ENCODE measurements at places on chromosomes 13 and 19. TPM values are rescaled to one million over a fixed set of nuclear protein-coding genes. Genes with fewer than 3 reads are reported as not detected.
A peak's percentile ranks its signal among the peaks of the same experiment; 100 is the strongest.

DNA sequence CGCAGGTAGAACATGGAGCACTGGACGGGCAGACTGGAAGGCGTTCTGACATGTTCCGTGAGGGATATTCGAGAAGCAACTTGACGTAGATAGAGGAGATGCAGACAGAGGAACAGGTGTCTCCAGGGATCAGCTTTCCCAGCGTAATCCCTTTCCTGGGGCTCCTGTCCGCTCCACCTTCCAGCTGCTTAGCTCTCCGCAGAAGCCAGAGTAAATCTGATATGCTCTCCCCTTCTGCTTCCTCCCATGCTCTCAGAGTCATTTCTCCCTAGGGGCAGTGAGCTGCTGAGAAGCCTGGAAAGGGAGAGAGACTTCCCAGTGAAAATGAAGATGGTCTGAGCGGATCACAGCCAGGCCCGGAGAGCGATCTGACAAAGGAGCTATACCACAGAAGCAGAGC, 23.0 kb upstream of the OLFM4 start:
- ATAC-seq = no peak

Gene CD79A
- 0.33 TPM for total RNA-seq

DNA sequence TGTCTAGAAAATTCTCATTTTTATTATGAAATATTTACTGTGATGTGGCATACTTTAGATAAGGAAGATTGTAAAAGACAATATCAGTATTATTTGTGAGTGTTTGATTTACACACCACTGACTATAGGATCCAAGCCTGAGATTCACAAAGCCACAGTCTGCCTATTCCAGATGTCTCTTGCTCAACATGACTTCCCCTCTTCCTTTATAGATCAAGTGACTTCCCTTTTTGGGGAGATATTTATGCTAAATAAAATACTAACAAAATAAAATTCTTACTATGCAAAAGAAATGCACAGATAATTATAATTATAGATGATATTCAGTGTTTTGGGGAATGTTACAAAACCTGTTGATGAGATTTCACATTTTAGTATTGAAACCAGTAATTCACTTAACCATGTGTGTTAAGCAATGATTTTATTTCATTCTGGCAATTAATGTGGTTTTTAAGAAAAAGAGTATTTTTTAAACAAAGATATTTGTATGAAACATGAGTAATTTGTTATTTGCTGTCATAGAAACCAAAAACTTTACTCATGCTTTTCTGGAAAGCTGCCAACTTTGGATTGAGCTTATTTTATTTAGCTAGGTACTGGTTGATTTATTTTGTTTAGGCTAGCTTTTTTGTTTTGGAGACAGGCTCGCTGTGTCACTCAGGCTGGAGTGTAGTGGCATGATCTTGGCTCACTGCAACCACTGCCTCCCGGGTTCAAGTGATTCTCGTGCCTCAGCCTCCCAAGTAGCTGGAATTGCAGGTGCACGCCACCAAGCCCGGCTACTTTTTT, 13.7 kb upstream of the GPR183 start:
- ATAC-seq = no peak

DNA sequence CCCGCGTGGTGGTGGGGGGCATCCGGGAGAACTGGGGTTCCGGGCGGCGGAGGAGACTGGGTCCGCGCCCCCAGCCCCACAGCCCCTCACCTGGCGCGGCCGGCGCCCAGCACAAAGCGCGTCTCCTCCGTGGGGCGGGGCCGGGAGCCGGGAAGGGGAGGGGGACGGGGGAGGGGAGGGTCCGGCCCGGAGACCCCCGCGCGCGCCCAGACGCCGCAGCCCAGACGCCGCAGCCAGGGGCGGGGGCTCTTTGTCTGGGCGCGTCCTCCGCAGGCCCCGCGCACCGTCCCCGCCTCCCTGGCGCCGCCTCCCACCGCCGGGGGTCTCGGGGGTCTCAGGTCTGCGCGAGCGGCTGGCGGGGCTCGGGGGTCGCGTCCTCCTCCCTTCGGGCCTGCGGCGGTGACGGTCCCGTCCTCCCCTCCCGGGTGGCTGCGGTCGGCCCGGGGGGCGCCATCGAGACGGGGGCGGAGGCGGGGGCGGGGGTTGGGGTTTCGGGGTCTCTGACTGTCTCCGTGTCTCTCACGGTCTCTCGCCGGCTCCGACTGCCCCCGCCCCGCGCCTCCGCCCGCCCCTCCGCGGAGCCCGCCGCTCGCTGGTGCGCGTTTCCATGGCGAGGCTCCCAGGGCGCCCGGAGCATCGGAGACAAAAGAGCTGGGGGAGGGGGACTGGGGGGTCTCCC, at the start of gene PLPPR3:
Gene PLPPR3, minus strand, starts transcription at position 131 of the 679 bp plus-strand sequence. CDS start 396 bp downstream, outside the sequence.
- peak; percentile 83 for ATAC-seq

DNA sequence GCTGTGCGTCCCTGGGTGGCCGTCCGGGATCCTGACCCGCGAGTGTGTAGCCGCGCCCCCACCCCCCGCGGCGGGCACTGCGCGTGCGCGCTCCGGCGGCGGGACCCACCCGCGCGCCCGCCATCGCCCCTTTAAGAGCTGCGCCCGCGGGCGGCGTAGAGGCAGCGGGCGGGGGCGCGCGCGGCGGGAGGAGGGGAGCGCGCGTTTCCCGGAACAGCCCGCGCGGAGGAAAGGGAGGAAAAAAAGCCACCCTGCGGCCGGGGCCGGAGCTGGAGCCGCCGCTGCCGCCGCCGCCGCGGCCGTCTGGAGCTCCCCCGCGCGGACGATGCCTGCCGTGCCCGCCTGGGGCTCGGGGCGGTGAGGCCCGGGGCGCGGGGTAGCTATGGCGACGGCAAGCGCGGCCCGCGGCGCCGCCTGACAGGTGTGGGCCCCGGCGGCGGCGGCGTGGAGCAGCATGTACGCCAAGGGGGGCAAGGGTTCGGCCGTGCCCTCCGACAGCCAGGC, at the start of gene SSBP4:
Gene SSBP4, plus strand, starts transcription at position 204 of the 504 bp plus-strand sequence. Its CDS starts 251 bp downstream, at position 455.
- ATAC-seq = peak; percentile 32

Data from motor neuron (in vitro differentiated cells).